ENCODE measurements at places on chromosomes 5 and 9.

GRCh38 chr5:132243366-132243977 is 14.0 kb upstream of the PDLIM4 start:
- no peak for DNase-seq

GRCh38 chr5:168575391-168576372 is 3.5 kb downstream of the PANK3 start:
- DNase-seq: no peak

GRCh38 chr5:135489466-135490244 is 37.5 kb upstream of the TIFAB start:
- no peak for DNase-seq

DNA sequence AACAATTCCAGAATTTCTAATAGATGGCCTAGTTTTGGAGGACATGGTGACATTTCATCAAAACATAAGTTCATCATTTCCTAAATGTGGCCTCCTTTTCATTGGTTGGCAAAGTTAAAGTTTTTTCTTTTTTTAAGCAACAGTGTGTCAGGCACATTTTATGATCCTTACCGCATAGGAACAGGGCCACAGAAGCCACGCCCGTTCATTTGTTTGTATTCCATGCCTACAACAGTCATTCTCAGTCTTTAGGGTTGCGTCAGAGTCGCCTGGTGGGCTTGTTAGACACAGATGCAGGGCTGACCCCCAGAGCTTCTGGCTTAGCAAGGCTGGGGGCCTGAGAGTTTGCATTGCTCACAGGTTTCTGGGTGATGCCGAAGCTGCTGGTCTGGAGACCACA is 130.2 kb downstream of the HSD17B3 start:
- DNase-seq: no peak
